ENCODE measurements at places on chromosomes 5 and 9.

GRCh38 chr5:126512451-126512850 is 82.6 kb downstream of the ALDH7A1 start:
- no peak for DNase-seq

DNA sequence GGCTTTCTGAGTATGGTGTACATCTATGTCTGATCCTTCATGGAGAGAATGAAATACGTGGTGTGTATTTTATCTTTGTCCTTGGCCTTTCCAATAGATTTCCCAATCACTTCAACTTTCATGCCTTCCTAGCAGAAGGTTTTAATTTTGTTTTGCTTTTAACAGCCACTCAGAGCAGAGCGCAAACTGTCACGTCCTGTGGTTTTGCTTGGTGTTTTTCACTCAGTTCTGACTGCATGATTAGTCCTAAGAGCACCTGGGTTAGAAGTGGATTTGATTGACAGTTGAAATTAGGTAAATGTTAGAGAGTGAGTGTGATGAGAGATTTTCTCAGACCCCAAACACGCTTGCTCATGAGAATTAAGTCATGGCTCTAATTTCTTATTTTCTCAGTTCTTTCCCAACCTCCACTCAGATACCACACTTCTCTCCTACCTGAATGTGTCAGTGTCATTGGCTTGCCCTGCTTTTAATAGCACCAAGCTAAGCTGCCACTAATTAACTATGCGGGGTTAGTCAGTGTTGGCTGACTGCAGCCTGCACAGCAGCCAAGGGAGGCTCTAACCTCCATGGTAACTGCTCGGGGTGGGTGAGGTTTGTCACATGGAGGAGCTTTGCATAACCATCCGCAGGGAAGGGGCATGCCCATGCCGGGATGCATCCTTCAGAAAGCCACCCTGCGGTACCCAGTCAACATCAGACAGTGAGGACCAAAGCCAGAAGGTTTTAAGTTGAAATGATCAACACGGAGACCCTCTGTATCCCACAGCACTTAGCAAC is 173.4 kb downstream of the NR3C1 start:
- no peak for DNase-seq

- DNase-seq: no peak
Measured at GRCh38 chr9:113380869-113381378, 4.1 kb upstream of the HDHD3 start.

- no peak for DNase-seq
Measured at GRCh38 chr9:126235336-126236243, 91.0 kb upstream of the MVB12B start.

DNA sequence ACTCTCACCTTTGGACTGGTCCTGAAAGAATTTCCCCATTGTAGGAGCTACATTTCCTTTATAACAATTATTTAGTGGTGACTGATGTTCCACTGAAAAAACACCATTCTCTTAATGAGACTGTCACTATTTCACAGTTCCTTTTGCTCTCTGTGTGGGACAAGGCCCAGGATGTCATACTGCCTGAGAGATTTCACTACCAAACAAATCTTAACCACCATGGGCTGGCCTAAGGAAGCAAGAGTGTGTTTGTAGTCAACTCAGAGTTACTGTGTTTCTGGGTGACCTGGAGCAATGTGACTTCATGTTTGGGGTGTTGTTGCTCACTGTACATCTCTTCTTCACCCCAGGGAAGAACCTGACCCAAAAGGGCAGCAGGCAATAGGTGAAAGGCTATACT is 50.1 kb upstream of the ZNF608 start:
- no peak for DNase-seq

GRCh38 chr9:127860779-127861178 is 6.3 kb upstream of the ENG start:
- no peak for DNase-seq

GRCh38 chr9:134375011-134375390 is 48.7 kb downstream of the RXRA start:
- DNase-seq: no peak

- DNase-seq: no peak
Measured at GRCh38 chr5:110476164-110476563, 250.3 kb downstream of the TMEM232 start.

DNA sequence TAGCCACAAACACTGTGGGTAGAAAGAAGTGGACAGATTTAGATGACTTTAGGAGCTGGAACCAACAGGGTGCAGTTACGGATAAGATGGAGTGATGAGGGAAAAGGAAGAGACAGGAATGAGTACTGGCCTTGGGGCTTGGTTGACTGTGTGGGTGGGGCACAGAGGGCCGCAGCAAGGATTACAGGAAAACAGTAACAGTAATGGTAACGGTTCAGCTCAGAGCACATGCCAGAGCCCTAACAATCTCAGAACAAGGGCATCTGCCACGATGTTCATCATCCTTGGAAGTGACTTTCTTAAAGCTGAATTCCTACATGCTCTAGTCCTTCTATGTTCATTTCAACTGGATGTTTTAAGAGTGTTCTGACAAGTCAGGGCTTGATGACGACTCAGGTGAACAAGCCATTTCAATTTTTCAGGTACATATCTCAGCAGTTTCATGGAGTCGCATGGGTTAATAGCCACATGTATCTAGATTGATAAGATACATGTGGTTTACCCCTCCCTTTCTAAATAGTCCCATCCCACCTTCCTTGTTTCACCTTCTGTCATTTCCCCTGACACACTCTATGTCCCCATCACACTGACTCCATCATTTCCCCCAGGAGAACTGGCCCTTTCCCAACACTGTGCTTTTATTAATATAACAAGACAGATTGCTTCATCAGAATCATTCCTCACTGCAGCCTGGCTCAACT is 65.0 kb downstream of the CEMIP2 start:
- no peak for DNase-seq

- DNase-seq: no peak
Measured at GRCh38 chr5:168413062-168413461, 73.2 kb upstream of the RARS1 start.

DNA sequence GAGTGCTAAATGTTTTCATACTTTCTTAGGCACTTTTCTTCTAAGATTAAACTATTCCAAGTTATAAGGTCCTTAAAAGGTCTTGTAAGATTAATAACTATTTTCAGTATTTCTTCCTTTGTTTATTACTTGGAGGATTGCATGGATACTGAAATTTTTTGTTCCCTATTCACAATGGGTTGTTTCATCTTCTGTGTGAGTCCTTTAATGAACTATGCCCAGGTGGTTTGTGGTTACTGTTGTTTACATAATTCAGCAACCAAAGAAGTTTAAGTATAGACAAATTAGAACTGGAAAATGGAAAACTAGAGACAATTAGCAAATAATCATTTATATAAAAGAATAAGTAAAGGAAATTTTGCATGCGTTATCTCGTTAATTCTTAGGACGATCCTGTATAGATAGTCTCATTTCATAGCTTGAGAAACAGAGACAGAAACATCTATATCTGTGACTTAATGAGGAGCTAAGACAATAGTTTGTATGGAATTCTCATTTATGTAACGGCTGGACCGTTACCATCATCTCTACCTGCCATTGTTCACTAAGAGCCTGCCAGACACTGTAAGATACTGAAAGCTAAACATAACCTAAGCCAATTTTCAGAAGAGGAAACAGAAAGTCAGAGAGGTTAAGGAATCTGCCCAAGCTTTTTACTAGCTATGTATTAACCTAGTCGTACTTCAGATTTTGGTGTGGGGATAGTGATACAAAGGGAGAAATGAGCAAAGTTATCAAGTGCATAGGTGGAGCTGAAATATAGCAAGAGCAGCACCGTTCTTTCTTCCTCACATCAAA is 148.2 kb downstream of the PAM start:
- DNase-seq: no peak

- no peak for DNase-seq
Measured at GRCh38 chr5:140802781-140803271, 2.0 kb downstream of the PCDHA3 start.

All from stimulated activated CD8-positive, alpha-beta memory T cell treated with anti-CD3 and anti-CD28 coated beads, Interleukin-7, amount 100 ng/mL, for 24 hours (primary cell).